ENCODE measurements at places on chromosomes 1 and 21. TPM values are rescaled to one million over a fixed set of nuclear protein-coding genes. Genes with fewer than 3 reads are reported as not detected.

CTH gene
- 14.7 TPM for total RNA-seq

GRCh38 chr1:161737625-161738024 is 12.0 kb upstream of the DUSP12 start:
- no peak for DNase-seq

TMEM200B gene
- total RNA-seq = 11.3 TPM

DNA sequence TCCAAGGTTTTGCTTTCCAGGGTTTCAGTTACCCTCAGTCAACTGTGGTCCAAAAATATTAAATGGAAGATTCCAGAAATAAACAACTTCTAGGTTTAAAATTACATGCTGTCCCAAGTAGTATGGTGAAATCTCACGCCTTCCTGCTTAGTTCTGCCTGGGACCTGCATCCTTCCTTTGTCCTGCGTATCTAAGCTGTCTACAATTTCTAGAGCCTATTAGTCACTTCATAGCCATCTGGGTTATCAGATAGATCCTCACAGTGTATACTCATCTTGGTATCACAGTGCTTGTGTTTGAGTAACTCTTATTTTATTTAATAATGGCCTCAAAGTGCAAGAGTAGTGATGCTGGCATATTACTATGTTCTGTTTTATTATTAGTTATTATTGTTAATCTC is 157.7 kb downstream of the ROR1 start:
- DNase-seq = no peak

DNA sequence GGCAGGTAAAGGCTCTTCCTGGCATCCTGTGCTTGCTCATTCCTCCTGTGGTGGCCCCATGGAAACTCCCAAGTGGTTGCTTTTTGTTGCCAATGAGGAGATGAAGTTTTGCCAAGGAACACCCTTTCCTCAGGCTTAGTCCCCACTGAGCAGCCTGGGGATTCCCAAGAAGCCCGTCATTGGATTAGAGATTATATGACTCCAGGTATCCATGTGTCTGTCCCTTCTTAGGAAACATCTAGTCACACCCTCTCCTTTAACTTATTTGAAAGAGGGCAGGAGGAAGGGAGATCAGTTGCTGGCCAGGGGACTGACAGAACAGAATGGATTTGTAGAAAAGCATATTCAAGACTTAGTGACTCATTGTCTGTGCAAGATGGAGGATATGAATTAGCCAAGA is 3.8 kb upstream of the LCE3A start:
- DNase-seq = no peak

- no peak for DNase-seq
These were observed 4.0 kb upstream of the GJC2 start for GRCh38 chr1:228145463-228146416.

HPDL gene
- not detected for total RNA-seq

DNA sequence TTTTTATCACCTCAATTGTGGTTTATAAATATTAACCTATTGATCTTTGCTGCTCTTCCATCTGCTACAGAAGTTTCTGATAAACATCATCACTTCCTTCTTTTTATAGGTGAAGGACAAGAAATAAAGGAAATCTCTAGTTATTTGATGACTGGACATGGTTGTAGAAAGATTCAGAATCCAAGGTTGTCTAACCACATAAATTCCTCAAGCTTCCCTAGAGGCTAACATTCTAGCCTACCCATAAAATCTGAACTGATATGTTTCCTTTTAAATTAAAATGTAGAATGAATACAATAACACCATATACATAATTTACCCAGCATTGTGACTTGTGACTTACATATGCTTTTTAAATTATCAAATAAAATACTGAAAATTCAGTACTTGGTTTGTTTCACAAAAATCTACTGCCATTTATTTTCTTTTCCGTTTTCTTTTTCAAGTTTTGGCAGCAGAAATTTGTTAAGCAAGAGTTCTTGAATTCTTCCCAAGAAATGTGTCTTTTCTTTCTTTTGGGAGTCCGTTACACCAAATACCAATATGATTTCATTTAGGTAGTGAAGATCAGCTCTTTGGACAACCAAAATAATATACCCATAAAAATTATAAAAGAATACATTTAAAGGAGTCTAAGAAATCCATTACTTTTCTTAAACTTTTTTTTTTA is 513.2 kb upstream of the ADGRL2 start:
- no peak for DNase-seq

DNA sequence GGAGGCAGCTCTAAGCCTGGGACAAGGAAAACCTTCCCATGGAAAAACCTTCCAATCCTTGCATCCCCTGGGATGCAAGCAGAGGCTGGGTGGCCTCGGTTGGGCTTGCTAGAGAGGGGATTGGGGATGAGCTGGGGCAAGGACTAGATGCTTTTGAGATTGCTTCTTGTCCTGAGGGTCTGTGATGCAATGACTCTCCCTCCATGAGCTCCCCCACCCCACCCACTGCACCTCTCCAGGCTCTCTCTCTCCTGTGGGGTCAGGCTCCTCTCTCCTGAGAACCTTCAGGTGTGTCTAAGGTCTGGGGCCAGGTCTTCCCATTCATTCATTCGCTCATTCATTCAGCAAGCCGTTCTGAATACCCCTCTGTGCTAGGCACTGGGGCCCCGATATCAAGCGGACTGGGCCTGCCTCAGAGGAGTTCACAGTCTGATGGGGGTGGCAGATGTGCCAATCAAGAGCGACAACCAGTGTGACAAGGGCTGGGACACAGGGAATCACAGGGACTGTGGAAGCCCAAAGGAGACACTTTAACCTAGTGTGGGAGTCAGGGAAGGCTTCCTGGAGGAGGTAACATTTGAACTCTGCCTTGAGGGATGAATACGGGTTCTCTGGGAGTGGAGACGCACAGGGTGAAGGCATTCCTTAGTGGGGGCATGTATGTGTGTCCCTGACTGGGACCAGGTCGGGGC is 6.5 kb downstream of the LDLRAD1 start:
- no peak for DNase-seq

DNA sequence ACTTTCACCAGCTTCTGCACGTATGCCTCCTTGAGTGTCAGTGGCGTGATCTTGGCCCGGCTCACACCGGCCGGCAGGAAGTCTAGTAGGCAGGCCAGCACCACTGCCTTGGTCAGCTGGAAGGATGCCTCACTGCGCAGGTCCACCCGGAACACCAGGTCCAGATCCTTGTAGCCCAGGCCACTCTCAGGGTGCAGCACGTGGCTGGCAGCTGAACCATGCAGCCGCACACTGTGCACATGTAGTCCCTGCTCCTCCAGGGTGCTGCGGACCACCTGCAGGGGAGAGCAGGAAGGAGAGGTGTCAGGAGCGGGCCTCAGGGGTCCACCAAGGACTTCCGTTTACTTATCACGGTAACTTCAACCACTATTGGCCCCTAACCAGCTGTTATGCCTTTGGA is 6.0 kb downstream of the TENT5B start:
- no peak for DNase-seq

GRCh38 chr1:227885648-227886502 is 61.9 kb downstream of the WNT9A start:
- DNase-seq = peak; percentile 49

CCDC17 gene
- total RNA-seq = 2.4 TPM

- no peak for DNase-seq
These were observed 58.0 kb upstream of the SGIP1 start for GRCh38 chr1:66475940-66476339.

GRCh38 chr1:147717706-147718097 is 42.7 kb downstream of the GJA5 start:
- DNase-seq = no peak

HUNK gene
- total RNA-seq = not detected

DNA sequence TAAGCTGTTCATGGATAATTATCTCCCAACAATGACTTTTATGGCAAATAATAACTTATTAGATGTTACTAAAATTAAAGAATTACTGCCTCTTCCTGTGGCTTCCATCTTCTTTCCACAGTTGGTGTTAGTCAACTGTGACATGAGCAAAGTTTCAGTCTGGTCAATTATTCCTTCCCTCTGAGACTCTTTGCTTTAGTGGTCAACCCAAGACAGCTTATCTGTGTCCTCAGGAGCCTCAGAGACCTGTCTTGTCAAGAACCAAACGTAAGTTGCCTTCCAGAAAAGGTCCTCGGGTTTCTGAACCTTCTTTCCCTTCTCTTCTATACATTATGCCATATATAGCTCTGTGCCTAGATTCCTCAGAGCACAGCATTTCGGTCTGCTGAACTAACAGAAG is 263.2 kb upstream of the ZP4 start:
- DNase-seq = no peak

- no peak for DNase-seq
These were observed 817 bp downstream of the KLHL17 start for GRCh38 chr1:961132-961669.

- no peak for DNase-seq
These were observed 14.6 kb downstream of the SLC35E2B start for GRCh38 chr1:1677718-1678580.

NCF2 gene
- total RNA-seq = 0.25 TPM

MMP23B gene
- total RNA-seq = 8.7 TPM

DNA sequence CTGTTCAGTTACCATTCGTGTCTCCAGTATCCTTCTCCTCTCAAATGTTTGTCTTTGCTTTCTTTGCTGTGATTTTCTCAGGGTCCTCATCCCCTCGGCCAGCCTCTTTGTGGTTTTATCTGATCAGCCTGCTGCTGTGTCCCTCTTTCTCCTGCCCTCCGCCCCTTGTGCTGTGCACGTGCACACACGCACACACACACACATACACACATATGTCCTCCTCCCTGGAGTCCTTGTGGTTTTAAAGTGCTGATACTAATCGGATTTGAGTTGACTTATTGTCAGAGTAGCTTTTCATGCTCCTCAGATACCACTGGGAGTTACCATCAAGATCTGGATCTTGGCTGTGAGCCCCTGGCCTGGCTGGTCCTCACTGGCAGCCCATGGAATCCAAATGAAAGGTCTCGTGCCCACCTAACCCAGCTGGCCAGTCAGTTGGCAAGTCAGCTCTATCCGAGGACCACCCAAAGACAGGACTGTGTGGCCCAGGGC is 34.1 kb downstream of the QSOX1 start:
- DNase-seq = no peak

CHIA gene
- total RNA-seq = not detected

GRCh38 chr1:53348486-53349368 is 20.9 kb upstream of the LRP8 start:
- no peak for DNase-seq

GRCh38 chr1:243388276-243388675 is 132.4 kb downstream of the SDCCAG8 start:
- DNase-seq = no peak

- DNase-seq = no peak
These were observed 2.4 kb upstream of the POGZ start for GRCh38 chr1:151461694-151462093.

AKR7A2 gene
- total RNA-seq = 90.8 TPM

DNA sequence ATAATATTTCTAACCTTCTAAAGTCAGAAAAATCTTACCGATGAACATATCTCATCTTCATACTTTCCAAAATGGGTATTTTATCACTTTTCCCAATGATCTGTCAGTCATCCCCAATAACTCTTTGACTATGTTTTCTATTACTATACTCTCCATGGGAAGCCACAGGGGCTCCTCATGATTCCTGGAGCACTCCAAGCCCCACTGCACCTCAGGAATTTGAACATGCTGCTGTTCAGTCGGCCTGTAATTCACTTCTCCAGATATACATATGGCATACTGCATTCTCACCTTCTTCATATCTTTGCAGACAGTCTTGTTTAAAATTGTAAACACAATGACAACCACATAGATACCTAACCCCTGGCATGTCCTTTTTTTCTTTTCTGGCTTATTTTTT is 333.0 kb downstream of the BRINP3 start:
- no peak for DNase-seq

HTR1D gene
- 3.5 TPM for total RNA-seq

DNA sequence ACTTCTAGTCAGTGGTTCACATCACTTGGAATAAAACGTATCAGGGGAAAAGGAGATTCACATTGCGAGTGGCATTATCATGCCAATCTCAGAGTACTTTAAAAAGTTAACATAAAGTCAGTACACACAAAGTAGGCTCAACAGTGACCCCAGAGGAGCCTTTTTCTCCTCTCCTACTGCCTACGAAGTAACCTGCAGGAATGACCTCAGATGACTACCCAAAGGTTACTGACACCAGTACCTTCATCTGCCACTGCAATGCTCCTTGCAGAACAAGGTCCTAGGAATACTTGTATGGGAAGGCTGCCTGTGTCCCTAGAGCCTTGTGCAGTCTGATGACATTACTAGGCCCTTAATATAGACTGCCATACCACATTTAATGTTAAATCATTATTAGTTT is 389.8 kb upstream of the LYPLAL1 start:
- DNase-seq = no peak

GRCh38 chr1:23522244-23522982 is 8.6 kb downstream of the E2F2 start:
- no peak for DNase-seq

APOBEC4 gene
- not detected for total RNA-seq

GPR61 gene
- total RNA-seq = not detected

DNA sequence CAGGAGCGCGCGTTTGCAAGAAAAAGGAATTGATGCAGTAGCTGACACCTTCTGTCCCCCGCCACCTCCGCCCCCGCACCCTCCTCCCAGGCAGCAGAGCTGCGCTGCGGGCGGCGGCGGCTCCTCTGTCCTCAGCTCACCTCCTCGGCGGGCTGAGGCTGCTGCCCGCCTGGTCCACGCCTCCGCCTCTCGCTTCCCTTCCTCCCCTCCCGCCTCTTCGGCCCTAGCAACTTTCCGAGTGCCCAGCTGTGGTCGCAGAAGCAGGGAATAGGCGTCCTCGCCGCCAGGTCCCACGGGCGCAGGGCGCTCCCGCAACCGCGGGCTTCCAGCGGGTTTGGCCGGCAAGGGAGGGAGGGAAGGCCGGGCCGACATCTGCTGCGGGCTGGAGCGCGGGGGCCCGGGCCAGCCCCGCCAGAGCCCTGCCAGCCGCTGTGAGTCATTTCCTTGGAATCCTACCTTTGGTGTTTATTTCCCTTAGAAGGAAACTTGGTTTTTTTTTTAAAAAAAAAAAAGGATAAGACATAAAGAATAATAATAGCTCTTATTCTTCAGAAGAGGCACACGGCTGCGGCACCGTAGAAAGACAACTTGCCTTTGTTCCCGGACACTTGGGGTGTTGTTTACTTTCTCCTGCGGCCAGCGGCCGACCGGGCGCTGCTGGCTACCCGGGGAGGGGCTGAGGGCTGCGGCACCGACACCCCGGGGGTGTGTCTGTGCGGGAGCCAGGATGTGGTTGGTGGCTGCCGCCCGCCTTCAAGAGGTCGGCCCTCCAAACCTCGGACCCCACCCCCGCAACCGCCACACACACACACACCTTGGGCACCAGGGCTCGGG is 1.1 kb downstream of the SERTAD4 start:
- DNase-seq = peak; percentile 23

PRAMEF20 gene
- not detected for total RNA-seq

MATN1 gene
- total RNA-seq = 0.12 TPM
